ENCODE measurements at places on chromosomes 2 and 18.

DNA sequence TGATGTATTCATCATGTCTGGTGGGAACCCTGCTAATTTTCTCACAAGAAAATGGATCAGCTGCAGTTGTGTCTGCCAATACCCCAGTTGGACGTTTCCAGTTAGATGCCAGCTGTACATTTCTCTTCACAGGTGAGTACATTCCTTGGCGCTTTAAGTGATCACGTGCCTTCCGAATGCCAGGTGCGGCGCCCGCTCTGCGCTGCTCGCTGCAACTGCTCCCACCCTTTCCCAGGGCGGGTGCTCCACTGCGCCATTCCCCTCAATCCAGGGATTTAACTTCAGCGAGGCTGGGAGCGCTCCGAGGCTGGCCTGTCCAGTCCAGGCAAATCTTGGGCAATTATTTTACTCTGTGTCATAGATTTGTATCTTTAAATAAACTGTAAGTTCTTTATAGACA, 225.0 kb upstream of the RAB6C start:
- no peak for DNase-seq

DNA sequence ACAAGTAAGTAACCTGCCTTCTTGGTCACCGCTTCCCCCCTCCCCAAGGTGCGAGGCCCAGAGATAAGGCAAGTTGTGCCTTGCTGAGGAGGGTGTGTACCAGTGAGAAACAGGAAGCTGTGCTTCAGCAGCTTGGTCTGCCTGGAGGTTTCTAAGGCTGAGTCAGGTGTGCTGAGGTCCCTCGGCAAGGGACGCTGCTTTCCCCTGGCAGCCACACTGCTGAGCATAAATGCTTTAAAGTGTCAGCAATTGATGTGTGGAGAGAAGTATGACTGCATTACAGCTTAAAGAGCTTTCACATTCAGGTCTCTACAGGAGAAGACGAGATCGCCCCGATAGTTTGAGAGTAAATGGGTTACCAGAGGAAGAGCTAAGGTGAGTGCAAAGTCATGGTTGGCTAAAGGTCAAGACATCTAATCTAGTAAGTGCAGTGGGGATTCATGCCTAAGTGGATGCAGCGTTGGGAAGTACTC, 86.9 kb downstream of the LIMS1 start:
- peak; percentile 92 for DNase-seq

- DNase-seq: no peak
These were observed 27.1 kb upstream of the ICOS start for GRCh38 chr2:203909261-203909967.

- no peak for DNase-seq
These were observed 310.9 kb downstream of the DLGAP1 start for GRCh38 chr18:4144201-4144600.

DNA sequence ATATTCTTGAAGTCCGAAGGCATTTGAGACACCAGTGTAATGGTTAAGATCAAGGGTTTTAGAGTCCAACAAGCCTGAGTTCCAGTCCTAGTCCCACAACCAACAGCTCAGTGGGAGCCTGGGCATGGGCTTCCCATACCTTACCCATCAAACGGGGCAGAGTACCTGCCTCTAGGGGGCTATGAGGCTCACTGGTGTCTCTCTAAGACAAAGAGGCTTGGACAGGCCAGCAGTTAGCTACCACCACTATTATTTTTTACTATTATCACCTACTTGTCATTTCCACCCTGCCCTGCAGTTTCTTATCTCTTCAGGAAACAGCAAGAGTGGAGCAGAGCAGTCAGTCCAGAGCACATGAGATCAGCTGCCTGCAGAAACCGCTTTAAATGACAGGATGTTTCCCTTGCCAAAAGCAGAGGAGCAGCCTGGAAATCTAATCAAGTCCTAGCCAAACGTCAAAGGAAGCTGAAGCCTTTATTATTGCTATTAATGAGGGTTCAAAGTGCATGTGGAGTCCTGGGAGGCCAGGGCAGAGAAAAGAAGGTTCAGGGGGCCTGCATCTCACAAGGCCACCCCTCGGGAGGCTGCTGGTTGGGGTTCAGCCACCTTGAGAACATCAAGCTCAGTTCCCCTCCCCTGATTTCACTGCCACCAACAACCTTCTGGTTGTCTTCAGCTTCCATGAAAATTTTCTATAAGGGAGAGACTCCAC, 66.6 kb downstream of the STPG4 start:
- no peak for DNase-seq

- DNase-seq: no peak
These were observed 49.6 kb downstream of the ODC1 start for GRCh38 chr2:10398496-10398895.

DNA sequence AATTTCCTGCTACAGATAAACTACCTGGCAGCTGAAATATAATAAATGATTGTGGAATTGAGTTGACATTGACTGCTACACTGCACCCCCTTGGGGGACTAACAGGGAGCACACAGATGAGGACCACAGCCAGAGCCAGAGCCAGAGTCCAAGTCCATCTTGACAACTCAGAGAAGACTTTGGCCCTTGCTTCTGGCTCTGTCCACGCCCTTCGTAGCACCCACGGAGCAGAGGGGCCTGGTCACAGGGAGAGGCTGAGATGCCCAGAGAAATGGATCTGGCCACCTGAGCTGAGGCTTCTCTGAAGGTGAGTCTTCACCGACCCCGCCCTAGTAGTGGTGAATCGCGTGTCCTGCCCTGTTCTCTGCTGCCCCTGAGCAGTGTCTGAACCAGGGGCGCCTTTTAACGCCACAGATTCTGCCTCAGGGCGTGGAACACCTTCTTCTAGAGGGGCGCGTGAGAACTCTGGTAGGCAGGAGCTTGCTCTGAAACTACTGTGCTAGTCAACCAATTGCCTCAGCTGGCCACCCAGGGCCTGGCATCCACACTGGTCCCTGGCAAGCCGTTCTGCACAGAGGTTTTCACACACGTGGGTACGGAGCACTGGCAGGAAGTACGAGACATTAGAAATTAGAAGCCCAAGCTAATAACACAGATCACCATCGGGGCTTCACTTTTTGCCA, 35.7 kb upstream of the MAT2A start:
- DNase-seq: no peak

GRCh38 chr2:105104208-105104731, 66.4 kb downstream of the MRPS9 start:
- DNase-seq: no peak

- no peak for DNase-seq
These were observed 465.4 kb downstream of the ZNF804A start for GRCh38 chr2:185063761-185064160.

DNA sequence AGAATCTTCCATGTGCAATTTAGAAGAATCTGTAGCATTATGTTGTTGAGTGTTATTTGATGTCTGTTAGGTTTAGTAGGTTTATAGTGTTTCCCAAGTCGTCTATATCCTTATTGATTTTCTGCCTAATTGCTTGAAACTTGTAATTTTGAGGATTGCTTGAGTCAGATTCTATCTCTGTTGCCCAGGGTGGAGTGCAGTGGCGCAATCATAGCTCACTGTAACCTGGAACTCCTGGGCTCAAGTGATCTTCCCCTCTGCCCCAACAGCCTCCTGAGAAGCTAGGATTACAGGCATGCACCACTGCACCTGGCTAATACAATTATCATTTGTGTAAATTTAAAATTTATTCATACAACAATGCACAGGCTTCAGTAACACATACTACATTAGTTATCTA, 3.1 kb upstream of the TCF23 start:
- DNase-seq: no peak

DNA sequence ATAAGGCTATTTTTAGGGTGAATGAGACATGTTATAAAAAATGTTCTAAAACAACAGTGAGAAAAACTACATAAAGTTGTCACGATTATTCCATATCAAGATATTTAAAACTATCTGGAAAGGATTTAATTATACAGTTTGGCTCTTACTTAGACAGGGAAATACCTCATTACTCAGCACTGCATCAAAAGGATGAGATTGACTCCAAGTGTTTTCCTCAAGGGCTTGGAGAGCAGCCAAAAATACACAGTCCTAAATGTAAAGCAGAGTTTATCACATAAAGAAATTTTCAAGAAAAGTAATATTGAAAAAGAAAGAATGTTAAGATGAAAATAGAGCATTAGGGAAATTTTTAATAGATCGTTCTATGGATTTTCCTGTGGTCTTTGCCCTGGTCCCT, 285.5 kb upstream of the NETO1 start:
- no peak for DNase-seq

GRCh38 chr2:219777388-219777787, 150.0 kb downstream of the SLC4A3 start:
- DNase-seq: no peak

DNA sequence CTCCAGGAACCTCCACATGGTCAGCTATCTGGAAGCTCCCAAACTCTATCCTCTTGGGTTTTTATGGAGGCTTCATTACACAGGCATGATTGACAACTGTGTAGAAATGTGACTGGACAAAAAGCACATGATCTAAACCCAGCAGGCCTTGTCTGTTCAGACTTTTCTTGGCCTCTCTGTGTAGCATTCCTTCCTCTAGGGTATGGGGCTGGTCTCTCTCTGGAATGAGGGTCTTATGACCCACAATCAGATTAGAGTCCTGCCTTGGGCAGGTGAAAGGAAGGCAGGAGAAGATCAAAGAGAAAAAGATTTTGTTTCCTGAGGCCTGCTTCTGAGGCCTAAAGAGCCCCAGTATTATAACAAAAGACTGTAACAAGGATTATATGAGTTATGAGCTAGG, 162.7 kb downstream of the SP3 start:
- no peak for DNase-seq

DNA sequence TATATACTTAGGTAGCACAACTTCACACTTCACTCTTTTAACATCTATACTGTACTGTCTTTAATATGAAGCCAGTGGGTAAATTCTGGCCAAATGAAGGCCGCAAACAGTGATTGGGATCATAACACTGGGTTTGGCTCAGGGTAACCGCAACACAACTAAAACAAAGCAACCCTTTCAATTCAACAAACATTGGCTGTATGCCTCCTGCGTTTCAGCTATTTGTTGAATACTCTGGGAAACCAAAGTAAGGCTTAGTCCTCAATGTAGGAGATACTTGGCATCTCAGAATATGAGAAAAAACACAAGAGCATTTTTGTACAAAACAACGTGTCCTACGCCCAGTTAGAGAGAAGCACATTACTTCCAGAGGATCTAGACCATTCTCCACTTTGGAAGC, 693.3 kb upstream of the KLHL29 start:
- DNase-seq: no peak

DNA sequence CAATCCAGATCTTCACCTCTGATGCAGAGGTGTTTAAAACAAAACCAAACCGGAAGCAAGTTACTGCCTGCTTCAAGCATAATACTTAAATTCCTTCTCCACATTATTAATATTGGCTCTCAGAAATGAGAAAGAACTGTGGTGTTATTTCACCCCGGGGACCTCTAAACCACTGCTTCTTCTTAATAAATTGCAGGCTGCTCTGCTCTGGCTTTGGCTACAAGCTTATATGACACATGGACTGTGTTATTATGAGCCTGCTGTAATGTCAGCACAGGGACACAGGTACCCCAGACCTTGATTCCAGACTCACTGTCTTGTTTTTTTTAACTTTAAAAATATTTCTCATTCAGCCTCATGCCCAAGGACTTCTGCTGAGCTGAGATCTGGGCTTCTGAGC, 45.1 kb downstream of the ST6GAL2 start:
- no peak for DNase-seq

- no peak for DNase-seq
These were observed 48.2 kb downstream of the SLC14A2 start for GRCh38 chr18:45663403-45664045.

GRCh38 chr18:63477200-63477599, 442 bp downstream of the SERPINB5 start:
- DNase-seq: no peak

- DNase-seq: no peak
These were observed 8.1 kb downstream of the STK39 start for GRCh38 chr2:168239281-168239680.

DNA sequence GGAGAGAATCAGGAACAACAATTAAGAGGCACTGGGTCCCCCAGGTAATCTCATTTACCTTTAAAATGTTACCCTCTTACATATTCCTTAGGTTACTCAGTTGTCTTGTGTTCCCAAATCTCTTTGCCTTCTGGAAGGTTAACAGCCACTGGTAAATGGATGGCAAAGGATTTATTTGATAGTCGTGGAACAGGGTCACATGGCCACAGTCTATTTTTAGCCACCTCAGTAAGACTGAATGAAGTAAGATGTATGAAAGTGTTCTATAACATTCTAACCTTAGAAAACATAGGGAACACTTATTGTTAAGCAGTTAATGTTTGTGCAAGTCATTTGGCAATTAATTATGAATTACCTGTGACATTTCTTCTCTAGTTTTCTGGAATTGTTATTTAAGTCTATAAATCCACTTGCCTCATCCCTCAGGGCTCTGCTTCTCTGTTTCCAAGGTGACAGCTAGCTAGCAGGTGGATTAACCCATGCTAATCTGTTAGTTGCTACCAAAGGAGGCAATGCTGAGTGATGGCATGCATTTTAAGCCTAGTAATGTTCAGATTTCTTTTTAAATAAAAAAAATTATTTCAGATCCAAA, 211.0 kb downstream of the PIK3C3 start:
- DNase-seq: no peak
